ENCODE measurements at places on chromosomes 7 and 10.
A peak's percentile ranks its signal among the peaks of the same experiment; 100 is the strongest.

- no peak for DNase-seq
These were observed 598.5 kb downstream of the SDK1 start for GRCh38 chr7:3899559-3899991.

GRCh38 chr10:14171336-14171735 lies 159.4 kb downstream of the FRMD4A start:
- DNase-seq = no peak

- no peak for DNase-seq
These were observed 297.3 kb upstream of the COBL start for GRCh38 chr7:51613911-51614357.

DNA sequence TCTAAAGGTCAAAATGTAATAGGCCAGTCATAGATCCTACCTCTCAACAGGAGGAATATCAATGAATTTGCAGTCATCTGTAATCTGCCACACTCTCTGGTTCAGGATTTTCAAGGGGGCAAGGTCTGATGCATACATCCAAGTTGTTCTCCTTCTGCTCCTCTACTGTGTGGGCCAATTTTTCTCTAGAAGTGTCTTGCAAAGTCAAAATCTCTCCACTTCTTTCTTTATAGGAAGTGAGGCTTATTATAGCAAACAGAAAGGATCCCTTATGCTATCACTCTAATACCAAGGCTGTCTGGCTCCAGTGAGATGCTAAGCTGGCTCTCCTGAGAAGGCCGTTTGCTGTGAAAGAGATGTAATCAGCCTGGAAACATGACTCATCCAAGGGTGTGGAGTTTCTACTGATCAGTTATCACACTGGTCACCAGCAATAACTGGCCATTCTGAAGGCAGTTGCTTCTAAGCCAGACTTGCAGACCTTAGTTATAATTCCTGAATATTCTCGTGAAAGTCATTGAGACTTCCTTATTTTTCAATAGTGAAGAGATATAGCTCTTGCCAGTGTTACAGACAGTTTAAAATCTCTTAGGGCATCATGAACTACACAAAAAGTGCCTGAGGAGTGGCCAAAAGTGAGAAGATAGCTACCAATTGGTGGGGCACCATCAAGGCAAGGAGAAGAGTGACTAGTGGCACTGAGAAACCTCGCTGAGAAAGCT lies 43.2 kb upstream of the LRGUK start:
- DNase-seq = no peak

GRCh38 chr10:49168831-49169500 lies 19.2 kb downstream of the TMEM273 start:
- DNase-seq = no peak

DNA sequence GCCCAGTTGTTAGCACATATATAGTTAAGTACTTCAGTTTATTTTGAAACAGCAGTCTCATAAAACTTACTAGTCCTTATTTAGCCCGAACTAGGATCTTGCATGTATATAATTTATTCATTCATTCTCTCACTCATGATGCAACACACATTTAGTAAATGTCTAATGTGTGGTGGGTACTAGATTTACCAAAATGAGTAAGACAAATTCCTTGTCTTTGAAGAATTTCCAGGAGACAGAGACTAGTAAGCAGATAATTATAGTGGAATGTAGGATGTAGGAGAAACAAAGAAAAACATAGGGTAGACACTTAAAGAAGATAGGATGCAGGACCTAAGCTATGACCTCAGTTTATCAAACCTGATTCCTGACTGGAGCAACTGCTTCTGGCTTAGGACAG lies 120.2 kb upstream of the AMPH start:
- no peak for DNase-seq

- DNase-seq = no peak
These were observed 259.3 kb downstream of the HTR7 start for GRCh38 chr10:90598513-90598912.

GRCh38 chr7:17495655-17496394 lies 197.4 kb downstream of the AHR start:
- no peak for DNase-seq

DNA sequence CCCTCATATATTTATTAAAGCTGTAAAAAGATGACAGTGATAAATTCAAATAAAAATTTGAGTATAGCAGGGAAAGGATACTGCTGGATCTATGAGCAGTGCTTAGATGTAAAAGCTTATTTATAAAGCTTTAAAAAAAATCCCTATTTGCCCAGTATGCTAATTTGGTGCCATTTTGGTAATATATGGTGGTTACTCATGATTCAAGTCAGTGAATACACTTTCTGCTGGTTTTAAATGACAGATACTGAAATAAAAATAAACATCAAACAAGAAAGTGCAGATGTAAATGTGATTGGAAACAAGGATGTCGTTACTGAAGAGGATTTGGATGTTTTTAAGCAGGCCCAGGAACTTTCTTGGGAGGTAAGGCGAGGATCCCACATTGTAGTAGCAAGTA lies 134.4 kb upstream of the SAMD8 start:
- DNase-seq = peak; percentile 37

DNA sequence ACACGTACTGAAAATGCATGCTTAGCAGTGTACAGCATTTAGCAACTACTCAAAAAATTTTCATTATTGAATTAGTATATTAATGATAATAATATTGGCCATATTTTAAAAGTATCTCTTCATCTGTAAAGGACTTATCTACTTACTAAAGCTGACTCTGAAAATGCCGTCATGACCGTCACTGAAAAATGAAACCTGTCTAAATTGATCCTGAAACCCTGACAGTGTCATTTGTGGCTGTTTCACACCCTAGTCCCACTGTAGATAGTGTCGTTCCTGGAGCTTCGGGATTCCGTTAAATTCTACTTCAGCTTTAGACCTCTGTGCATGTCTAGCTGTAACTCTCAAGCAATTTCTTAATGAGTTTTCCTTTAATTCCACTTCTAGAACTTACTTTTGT lies 35.8 kb upstream of the EZH2 start:
- no peak for DNase-seq

DNA sequence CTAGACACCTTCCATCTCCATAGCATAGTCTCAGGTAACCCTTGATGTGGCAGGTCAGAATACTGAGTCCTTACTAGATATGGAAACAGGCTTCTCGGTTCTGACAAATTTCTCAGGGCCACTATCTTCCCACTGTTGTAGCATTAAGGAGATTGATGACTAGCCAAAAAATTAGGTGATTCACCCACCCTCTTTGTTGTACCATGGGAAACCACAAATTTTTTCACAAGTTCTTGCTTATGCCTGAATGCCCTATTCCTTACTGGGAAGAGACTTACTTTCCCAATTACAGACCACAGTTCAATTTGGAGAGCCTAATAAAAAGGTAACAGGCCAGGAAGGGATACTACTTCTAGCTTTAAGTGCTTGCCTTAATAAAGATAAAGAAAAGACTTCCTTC lies 948.8 kb downstream of the GRM8 start:
- DNase-seq = no peak
